Stimulated activated CD4-positive, alpha-beta T cell treated with anti-CD3 and anti-CD28 coated beads, Interleukin-1b, Interleukin-23, amount 100 ng/mL, for 48 hours (primary cell): ENCODE measurements at places on chromosomes 6 and 20.

GRCh38 chr6:144064402-144065212, 30.8 kb downstream of the SF3B5 start:
- DNase-seq = peak; percentile 74

DNA sequence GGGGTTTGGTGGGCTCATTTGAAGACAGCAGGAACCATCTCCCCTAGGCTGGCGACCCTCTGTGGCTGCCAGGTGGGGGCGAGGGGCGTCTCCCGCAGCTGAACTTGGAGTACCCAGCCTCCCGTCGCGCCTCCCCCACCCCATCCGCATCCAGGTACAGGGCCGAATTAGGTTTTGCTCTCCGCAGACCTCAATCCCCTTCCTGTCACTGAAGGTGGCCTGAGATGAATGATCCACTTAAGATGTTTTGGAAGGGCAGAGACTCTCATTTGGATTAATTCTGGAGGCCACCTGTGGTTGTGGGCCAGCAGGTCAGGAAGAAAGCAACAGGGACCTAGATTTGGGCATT, 493 bp downstream of the CD83 start:
- no peak for DNase-seq

- DNase-seq = peak; percentile 17
Observed at GRCh38 chr6:3419624-3420272, 37.1 kb downstream of the SLC22A23 start.

DNA sequence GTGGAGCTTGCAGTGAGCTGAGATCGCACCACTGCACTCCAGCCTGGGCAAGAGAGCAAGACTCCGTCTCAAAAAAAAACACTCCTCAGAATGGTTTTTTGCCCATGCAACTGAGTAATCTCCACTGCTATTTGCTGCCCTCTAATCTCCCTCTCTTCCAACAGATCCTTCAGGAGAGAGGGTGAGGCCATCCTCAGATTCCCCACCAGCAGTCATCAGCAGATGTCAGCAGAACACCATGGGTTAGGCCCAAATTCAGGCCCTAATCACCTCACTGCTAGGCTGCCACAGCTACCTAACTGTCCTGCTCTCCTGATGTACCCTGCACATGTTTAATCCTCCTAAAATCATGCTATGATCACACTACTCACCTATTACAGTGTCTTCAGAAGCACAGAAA, 63.2 kb upstream of the BEND6 start:
- DNase-seq = no peak

DNA sequence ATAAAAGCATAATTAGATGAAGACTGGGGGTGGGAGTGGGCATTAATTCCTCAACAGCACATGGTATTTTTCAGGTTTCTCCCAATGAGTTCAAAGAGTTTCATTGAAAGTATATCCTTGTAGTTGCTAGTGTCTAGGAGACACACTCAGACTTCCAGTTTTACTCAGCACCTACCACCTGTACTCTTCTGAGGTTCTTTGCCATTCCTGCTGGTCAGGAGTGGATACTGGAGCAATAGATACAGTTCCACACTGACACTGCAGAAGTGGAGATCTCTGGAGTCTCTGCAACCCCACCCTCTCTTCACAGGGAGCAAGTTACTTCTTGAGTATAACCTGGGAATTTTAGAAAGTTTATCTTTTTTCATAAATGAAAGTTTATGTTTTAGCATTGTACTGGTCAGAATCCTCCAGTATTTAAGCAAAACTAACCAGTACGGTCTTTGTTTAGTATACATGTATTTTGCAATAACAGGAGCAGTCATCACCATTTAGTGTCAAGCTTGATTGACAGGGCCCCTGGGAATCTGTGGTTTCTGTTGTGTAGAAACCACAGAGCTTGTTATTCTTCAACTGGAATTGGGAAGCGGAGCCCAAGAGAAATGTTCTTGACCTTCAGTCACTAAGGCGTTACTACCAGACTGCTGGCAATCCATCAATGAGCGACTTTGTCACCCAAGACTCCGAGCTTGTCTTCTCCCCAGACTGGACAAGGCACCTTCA, 148.1 kb downstream of the ZDHHC14 start:
- no peak for DNase-seq

GRCh38 chr20:2363587-2363986, 17.1 kb upstream of the TGM6 start:
- no peak for DNase-seq

DNA sequence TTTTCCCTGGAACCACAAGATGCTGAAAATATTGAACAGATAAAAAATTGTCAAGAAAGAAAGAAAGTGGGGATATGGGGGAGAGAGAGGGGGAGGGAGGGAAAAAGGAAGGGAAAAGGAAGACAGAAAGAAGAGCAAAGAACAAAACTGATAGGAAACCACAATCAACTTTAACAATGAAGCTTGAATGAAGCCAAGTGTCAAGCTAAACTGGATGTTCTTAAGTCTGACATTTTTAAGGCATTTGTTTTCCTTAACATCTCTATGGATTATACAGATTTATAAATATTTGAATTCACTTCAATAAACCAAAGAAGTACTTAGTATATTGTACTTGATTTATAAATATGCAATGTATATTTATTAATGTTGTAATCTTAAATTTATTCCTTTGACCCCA, 197.6 kb upstream of the SMLR1 start:
- DNase-seq = no peak

DNA sequence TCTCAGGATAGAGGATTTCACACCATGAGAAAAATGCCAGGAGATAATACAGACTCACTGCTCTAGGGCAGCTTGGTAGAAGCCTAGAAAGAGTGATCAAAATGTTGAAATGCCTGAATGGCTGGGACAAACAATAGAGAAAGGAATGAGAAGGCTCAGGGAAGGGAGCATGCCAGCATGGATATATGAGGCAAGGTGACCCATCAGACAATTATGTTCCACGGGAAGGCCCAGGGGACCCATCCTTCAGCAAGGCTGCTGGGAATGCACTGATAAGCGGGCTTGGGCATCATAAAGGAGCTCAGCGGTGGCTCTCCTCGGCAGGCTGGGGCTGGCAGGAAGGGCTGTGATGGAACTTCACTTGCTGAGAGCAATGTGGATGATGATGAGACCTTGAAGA, 12.2 kb downstream of the HEBP2 start:
- DNase-seq = no peak

- DNase-seq = peak; percentile 63
Observed at GRCh38 chr6:36120979-36121786, 9.1 kb upstream of the MAPK13 start.
